ENCODE measurements at places on chromosomes 6 and 20.

DNA sequence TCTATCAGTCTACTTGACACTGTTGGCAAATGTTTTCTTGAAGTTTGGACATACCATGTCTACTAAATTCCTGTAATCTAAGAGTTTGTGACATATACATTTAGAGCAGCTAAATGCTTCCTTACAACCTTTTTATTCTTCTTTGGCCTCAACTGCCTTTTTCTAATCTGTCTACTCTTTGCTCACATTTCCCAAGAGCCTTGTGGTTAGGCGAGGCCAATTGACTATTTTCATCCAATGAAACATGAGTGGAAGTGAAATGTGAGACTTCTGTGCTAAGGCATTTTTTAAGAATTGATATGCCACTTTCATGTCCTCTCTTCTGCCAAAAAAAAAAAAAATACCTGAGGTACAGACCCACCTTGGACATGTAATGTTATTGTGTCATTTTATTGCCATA, 158.2 kb upstream of the MCHR2 start:
- no peak for DNase-seq

GRCh38 chr6:156781861-156782631, 4.9 kb downstream of the ARID1B start:
- DNase-seq, result no peak

GRCh38 chr6:87921034-87921433, 126.6 kb upstream of the SPACA1 start:
- DNase-seq, result no peak

- no peak for DNase-seq
Measured at GRCh38 chr20:47610247-47610944, 108.7 kb downstream of the NCOA3 start.

DNA sequence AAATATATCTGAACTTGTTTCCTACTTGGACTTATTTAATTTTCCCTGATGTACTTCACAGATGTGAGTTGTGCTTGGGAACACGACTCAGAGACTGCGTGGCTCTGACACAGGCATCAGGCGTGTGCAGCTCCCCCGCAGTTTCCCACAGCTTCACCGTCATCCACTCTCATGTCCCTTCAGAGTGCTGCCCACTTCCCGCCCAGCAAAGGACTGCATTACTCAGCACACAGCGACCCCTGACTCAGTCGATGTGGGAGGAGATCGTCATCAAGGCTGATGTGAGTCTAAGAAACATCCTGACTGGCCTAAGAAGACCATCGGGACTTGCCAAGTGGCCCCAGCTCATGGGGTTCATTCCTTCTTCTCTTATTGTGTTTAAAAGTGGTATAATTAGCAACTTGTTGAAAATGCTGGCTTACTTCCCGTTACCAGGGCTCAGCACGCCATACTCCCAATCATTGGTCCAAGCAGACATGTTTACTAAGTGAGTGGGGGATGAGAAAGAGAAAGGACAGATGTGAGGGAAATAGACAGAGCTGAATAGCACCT, 539.4 kb upstream of the JARID2 start:
- no peak for DNase-seq

- DNase-seq, result no peak
Measured at GRCh38 chr20:51036226-51036625, 13.3 kb upstream of the KCNG1 start.

DNA sequence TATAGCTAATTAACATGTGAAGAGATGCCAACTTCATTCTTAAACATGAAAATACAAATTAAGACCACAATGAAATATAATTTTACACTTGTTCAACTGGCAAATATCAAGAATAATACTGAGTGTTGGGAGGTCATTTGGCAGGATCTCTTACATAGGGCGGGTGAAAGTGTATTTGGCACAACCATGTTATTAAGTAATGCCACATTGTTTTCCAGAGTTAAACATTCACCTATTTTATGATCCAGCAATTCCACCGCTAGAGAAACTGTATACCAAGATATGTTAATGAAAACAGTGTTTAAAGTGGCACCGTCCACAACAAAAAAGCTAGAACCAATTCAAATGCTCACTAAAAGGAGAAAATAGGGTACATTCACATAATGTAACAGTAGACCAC, 14.1 kb downstream of the MOCS1 start:
- no peak for DNase-seq

GRCh38 chr6:93272896-93273295, 146.5 kb downstream of the EPHA7 start:
- DNase-seq, result no peak

DNA sequence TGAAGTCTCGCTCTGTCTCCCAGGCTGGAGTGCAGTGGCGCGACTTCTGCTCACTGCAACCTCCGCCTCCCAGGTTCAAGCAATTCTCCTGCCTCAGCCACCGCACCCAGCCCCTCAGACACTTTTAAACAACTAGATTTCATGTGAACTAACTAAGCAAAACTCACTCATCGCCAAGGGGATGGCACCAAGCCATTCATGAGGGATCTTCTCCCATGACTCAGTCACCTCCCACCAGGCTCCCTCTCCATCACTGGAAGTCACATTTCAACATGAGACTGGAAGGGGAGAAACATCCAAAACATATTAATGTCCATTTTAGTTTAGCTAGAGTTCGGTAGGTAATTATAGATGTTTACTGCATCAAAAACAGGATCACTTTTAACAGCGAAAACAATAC, 95.9 kb upstream of the PRL start:
- DNase-seq, result no peak

DNA sequence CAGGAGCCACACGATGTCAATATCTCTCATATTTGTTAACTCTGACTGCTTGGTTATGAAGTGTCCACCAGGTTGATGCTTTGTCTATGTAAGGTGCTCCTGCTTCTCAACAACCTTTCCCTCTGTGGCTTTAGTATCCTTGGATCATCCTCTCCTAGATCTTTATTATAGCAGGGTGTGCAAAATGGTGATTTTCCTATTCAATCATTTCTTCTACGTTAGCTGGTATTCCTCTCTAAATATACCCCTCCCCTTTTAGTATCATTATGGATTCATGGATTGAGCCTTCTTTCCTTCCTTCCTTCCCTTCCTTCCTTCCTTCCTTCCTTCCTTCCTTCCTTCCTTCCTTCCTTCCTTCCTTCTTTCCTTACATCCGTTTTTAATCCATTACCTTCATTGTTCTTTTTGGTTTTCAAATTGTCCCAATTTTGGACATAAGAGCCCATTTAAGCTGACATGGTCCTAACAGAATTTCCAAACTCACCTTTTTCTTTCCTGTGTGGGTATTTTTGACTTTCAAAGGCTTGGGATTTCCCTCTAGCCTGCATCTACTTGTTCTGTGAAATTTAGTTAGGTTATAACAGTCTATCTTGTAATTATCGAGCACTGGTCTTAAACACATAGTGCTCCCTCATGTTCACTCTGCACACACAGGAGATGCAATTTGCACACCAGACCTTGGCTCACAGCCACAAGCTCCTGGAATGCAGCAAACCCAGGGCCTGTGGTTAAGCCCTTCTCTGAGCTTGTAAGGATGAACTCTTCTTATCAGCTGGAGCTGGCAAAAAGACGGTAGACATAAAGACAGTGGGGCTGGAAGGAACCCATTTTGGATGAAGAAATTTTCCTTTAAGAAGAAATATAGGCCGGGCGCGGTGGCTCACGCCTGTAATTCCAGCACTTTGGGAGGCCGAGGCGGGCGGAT, 109.9 kb downstream of the SLC24A3 start:
- DNase-seq, result no peak

- DNase-seq, result no peak
Measured at GRCh38 chr6:131367206-131367873, 205.7 kb upstream of the ARG1 start.
